ENCODE measurements at places on chromosomes 1 and 21.

GRCh38 chr1:95073446-95073845 is 695 bp upstream of the ALG14 start:
- DNase-seq, result no peak

- no peak for DNase-seq
Observed at GRCh38 chr1:35111106-35111505, 31.9 kb downstream of the ZMYM1 start.

DNA sequence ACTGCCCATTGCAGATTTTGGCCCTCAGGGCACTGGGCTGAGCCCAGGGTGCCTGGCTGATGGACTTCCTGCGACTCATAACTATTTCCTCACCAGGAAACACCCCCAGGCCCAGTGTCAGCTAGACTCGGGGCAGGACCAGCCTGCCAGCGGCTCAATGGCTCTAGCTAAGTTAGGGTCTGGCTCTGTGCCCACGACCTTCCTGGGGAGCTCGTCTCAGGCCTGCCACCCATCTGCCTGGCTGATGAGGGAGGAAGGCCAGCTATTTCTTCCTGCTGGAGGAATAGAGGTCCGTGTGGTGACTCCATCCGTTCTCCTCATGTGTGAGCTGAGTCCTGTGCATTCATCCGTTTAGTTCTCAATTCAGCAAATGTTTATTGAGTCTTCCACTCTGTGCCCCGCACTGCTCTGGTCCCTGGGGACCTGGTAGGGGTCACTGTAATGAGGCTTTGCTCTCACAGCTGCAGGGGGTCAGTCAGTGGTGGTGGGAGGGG is 44.5 kb downstream of the KIRREL1 start:
- no peak for DNase-seq

DNA sequence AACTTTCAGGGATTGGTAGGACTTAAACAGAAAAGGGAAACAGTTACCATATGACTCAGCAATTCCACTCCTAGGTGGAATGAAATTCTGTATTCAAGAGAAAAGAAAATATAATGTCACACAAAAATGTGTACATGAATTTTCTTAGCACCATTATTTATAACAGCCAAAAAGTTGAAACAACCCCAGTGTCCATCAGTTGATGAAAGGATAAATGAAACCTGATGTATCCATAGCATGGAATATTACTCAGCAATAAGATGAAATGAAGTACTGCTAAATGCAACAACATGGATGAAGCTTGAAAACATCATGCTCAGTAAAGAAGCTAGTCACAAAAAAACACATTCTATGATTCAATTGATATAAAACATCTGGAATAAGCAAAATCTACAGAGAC is 15.5 kb downstream of the EEIG2 start:
- no peak for DNase-seq

DNA sequence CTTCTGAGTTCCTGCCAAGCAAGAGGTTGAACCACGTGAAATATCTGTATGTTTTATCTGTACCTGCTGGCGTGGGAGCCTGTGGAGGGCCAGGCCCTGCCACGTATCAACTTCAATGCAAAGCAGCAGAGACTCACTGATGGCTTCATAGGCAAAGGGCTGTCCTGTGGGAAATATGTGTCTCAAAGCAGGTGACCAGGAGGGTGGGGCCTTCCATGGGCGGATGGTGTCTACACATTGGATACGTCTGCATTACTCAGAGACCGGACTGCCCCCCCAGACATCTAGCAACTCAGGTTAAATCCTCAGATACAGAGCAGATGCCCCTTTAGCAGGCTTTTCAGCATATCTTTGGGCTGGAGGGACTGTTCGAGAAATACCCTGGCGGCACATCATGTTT is 210.8 kb upstream of the C1orf174 start:
- no peak for DNase-seq

DNA sequence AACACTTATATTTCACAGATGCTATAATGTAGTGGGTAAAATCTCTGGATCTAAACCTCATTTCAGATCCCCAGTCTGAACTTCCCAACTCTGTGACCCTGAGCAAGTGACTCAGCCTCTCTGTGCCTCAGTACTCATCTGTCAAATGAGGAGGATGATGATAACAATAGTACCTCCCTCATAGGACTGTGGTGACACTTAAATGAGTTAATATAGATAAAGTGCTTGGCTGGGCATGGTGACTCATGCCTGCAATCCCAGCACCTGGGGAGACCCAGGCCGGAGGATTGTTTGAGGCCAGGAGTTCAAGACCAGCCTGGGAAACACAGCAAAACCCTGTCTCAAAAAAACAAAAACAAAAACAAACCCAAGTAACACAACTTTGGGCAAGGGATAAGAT is 4.7 kb upstream of the ECE1 start:
- DNase-seq, result no peak

GRCh38 chr1:1058921-1059493 is 15.1 kb downstream of the RNF223 start:
- DNase-seq, result no peak

DNA sequence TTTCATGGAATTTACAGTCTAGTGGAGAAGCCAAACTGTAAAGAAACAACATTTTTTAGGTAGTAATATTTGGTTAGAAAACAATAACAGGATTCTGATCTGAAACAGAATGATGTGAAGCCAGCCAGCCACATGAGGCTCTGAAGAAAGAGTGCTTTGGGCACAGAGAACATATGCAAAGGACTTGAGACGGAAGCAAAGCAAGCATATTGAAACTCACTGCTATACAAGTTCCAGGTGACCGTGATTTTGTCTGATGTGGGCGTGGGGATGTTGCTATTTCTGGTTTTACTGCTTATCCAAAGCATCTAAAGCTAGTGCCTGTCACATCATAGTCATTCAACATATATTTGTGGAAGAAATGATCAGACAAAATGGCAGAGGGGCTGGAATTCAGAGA is 14.7 kb downstream of the CRP start:
- no peak for DNase-seq

GRCh38 chr1:21916447-21917238 is 20.5 kb downstream of the HSPG2 start:
- DNase-seq, result no peak

GRCh38 chr1:41419584-41420295 is 58.5 kb downstream of the FOXO6 start:
- DNase-seq, result no peak

GRCh38 chr1:63835128-63835527 is 61.3 kb downstream of the ROR1 start:
- DNase-seq, result no peak

DNA sequence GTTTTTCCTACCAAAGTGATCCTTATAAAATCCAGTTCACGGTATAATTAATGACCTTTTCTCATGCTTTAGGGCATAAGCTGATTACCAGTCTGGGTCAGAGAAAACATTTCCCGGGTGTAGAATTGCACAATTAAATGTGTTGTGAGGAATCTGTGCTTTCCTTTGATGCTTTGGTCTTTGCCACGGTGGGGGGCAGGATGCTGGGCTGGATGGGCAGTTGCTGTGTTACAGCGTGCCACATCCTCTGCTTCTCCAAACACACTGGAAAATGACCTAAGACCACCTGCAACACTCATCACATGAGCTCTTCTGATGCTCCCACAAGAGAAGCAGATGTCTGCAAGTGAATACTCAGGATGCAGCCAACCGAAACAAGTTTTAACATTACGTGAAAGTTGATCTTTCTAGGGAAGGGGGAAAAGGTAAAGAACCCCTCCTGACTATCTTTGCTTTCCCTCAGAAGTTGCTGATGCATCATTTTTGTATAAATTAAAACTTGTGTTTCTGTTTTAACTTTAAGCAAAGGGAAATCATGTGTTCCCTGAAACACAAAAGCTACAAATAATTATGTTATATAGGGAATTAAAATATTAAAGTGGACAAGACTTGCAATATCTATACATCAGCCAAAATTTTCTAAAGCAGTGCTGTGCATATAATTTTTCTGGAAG is 515.3 kb upstream of the NR5A2 start:
- no peak for DNase-seq

DNA sequence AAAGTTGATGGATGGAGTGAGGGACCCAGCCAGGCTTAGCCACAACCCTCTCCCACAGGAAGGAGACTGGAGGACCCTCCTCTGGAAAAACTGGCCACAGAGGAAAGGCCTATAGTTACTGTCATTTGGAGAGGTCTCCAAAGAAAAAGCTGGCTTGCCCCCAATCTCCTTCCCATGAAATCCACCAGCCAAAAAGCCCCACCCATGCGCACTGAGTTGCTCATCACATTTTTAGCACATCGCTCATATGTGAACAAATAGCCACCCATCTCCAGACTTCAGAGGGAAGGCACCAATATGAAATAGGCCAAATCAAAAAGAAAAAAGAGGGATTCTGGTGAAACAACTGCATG is 36.9 kb upstream of the QSOX1 start:
- DNase-seq, result no peak

DNA sequence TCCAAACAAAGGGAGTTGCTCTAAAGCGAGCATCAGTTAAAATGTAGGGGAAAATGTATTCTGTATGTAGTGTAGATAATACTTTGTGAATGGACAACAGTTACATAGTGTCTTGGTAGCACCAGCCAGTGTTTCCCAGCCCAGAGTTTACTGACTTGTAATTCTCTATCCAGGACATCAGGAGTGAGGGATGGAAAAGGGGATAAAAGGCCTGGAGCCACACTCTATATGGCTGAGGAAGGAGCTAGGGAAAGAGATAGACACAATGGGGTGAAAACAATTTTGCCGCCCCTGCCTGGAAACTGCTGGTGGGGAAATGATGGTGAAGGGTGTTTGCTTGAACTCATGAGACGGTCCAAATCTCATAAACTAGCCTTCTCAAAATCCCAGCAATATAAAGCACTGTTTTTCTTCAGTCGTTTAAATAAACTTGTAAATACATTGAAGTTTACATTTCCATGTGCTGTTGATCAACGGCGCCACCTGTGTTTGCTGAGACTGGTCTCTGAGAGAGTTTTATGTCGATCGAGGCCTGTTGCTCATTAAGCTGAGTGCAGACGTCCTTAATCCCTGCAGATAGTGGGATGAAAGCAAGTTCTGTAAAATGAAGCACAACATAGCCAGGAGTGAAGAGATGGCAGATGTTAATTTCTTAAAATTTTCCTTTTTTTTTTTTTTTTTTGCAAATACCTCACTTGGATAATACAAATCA is 27.9 kb upstream of the AGO1 start:
- no peak for DNase-seq

DNA sequence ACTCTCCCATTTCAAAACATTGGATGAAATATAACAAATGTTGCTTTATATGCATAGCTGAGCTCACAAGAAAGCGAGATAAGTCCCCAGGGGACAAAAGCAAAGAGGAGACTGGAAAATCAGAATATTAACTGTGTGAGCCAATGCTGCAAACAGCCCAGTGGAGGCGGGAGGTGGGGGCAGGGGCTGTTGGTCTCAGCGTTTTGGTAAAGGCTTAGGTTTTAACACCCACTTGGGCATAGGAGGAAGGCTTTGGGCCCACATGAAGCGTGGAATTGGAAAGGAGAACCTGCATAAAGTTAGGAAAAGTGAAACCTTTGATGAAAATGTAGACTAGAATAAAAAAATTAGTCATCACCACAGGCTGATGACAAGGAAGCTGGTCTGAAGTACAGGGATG is 30.2 kb upstream of the SMIM12 start:
- no peak for DNase-seq

DNA sequence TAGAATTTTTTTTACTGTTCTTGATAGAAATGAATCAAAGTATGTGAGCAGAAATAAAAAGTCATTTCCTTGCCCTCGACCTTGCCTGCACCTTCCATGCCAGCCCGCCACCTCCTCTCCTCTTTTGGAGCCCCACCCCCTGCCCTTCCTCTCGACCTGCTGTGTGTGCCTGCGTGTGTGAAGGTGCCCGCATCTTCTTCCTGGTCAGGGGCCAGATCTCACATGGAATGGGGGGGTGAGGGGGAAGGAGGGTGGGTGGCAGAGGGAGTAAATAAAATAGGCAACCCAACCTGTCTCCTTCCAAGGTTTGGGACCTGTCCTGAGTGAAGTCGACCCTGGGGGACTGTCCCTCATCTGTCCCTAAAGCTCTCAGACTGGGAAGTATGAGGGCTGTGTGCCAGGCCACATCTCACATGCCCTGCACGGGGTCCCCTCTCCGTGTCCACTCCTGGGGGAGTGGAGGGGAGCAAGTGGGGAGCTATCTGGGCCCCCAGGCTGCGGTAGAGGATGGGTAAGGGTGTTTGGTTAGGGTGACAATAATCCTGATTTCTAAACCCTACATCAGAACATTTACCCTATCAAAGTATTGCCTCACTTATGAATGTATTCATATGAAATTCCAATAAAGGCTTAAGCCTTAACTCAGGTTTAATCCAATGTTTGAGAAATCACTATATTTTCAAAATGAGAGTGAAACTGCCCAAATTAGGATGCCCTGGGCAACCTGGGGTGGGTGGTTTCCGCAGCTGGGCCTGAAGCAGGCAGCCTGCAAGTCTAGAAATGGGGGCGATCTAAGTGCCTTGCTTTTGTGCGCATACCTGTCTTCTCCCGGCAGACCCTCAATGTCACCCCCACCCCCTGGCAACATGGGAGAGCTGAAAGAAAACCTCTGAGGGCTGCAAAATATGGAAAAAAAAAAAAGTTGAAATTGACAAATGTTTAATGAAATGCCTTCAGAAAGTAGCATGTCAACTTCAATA is 15.4 kb downstream of the AMPD2 start:
- no peak for DNase-seq

DNA sequence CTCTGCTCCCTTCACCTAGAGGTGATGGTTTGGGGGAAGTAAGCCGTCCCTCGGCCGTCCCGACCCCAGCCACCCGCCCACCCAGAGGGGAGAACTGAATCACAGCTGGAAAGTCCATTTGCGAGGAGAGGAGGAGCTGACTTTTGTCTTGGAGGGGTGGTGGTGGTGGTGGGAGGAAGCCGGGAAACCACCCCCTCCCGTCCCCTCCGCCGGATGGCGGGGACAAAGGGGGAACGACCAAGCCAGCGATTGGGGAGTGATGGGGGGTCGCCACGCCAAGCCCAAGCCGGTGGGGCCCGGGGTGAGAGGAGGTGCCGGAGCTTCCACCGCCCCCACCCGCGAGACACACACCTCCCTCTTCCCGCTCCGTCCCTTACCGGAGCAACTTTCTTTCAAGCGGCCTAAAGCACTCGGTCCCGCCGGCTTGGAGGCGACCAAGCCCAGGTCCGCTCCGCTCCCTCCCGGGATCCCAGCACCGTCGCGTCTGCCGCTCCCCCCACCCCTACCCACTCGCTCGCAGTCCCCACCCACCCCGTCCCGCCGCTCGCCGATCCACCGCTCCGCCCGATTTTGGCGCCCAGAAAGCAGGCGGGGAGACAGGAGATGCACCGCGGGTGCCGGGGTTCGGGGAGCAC is 540 bp downstream of the ARHGEF2 start:
- no peak for DNase-seq

- DNase-seq, result no peak
Observed at GRCh38 chr21:35503671-35504070, 454.6 kb upstream of the RUNX1 start.

DNA sequence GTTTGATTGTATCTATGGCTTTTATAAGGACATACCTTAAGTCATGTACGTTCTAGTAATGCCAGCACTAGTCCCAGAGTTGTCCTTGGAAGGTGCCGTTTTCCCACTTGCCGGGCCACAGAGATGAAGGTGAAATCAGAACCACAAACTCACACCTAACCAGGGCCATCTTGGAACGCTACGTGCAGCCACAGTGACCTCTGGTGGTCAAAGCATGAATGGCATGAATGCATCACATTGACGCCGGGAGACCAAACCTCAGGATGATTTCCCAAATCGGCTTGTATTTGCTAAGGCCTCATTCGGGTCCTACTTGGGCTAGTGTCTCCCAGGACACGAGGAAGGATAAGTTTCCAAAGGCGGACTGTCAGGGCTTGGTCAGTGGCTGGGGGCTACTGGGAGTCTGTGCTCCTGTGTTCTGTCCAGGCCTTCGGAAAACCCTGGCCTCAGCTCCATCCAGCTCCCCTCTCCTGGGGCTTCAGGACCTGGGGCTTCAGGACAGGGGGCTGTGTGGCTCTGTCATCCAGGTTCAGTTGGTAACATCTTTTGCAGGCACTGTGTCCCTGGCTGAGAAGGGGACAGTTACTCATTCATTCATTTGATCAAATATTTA is 260.5 kb downstream of the PRDM2 start:
- peak; percentile 33 for DNase-seq

All from urinary bladder (tissue), 4 donors.